T-helper 17 cell (primary cell): ENCODE measurements at places on chromosomes 13 and 19.

DNA sequence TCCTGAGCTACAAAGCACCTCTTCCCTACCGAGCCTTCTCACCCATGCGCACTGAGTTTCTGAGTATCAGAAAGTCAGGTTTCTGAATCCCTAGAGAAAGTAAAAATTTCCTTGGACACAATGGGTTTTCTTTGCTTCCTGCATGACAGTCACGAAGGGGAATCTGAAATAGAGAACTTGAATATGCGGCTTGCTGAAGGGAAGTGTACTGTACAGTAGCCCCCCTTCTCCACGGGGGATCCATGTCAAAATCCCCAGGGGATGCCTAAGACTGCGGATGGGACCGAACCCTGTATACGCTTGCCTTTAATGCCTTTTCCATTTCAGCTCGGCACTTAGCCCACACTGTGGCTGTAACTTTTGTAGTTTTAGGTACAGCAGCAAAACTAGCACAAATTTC, 107.9 kb downstream of the GGACT start:
- DNase-seq: no peak

- no peak for DNase-seq
These were observed 642.3 kb upstream of the SLITRK1 start for GRCh38 chr13:84524586-84524985.

GRCh38 chr19:55339889-55340783, 460 bp downstream of the KMT5C start:
- peak; percentile 30 for DNase-seq

DNA sequence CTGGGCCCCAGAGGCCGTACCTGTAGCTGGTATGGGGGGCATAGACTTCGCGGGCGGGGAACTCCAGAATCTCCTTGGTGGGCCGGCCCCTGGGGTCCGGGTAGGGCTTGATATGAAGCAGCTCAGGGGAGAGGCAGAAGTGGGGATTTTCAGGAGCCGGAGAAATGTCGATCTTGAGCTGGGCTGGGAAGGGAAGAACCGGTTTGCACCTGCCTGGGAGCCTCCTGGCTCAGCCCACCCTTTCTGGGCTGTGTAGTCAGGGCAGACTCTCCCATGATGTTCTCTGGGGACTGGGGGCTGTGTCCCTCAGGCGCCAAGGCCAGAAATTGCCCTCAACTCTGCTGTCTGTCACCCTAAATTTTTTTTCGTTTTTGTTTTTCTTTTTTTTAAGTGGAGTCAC, 2.6 kb downstream of the ANGPTL8 start:
- DNase-seq: no peak

GRCh38 chr19:4295972-4296771, 6.0 kb downstream of the TMIGD2 start:
- no peak for DNase-seq

- DNase-seq: no peak
These were observed 9.6 kb downstream of the ATP11A start for GRCh38 chr13:112699322-112699918.

DNA sequence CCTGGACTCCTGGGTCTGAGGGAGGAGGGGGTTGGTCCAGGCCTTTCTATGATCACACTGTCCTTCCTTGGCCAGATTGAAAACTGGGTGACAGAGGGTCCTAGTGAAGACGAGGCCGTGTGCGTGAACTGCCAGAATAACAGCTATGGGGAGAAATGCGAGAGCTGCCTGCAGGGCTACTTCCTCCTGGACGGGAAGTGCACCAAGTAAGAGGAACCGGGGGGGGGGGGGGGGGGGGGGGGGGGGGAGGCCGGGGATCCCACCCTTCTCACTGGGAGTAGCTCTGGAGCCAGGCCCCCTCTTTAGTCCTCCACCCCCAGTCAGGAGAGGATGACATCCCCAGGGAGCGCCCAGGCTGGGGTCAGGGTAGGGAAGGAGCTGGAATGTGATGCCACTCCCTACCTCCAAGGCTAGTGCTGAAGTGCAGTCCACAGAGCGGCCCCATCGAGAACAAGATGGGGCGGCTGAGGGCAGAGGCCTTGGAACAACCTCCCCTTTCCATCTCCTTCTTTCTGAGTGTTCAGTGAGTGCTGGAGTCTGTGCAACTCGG, 19.4 kb downstream of the CNFN start:
- no peak for DNase-seq

GRCh38 chr19:17389957-17390664, 3.9 kb downstream of the CCDC194 start:
- DNase-seq: no peak

DNA sequence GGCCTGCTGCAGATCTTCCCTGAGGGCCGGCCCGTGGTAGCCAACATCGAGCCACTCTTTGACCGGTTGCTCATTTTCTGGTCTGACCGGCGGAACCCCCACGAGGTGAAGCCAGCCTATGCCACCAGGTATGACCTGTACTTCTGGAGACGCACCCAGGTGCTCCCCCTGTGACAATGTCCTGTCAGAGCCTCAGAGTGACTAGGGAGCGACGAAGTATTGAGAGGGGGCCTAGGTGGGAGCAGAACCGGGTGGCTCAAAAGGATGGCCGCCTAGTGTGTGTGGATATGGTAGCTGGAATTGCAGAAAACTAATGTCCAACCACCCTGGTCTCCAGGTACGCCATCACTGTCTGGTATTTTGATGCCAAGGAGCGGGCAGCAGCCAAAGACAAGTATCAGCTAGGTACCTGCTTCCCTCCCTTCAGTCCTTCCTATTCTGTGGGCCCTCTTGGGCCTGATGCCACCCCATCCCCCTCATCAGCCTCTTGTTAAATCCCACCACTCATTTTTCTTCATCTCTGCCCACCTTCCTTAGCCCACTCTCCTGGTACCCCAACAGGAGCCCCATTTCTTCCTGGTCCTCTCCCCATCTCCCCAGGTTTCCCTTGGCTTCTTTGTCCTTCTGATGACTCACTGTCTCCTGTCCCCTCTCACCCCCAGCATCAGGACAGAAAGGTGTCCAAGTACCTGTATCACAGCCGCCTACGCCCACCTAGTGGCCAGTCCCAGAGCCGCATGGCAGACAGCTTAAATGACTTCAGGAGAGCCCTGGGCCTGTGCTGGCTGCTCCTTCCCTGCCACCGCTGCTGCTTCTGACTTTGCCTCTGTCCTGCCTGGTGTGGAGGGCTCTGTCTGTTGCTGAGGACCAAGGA, 8.4 kb downstream of the EGLN2 start:
- no peak for DNase-seq

- no peak for DNase-seq
These were observed 2012.6 kb downstream of the PCDH9 start for GRCh38 chr13:65217471-65217995.
